ENCODE measurements at places on chromosomes 16 and 17. TPM values are rescaled to one million over a fixed set of nuclear protein-coding genes. Genes with fewer than 3 reads are reported as not detected.

DNA sequence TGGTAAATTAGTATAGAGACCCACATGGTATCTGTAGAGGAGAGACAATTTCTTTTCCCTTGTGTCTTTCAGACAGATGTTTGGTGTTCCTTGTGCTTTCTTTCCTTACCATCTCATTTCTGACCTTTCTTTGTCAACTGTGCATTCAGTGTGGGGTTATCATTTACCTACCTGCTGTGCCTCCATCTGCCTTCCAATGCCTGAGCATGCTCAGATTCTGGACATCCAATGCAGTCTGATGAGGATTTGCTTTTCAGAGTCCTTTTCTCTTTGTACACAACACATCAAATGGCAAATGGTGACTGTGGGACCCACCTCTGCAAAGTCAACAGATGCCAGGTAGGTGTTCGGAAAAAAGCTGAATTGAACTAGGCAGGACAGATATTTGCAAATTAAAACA lies 364.8 kb downstream of the CA10 start:
- H3K4me3 ChIP-seq: no peak overlapping the region
- H3K27ac ChIP-seq: no peak overlapping the region
- no peak for DNase-seq
- no peaks in the 10 kb centered on the region for H3K27me3 ChIP-seq
- no peaks in the 10 kb centered on the region for H3K4me1 ChIP-seq

GRCh38 chr17:58913971-58914769 lies 158.5 kb downstream of the PPM1E start:
- H3K36me3 ChIP-seq: no peaks in the 10 kb centered on the region
- H3K4me1 ChIP-seq: no peaks in the 10 kb centered on the region
- H3K27ac ChIP-seq: no peak overlapping the region
- no peak overlapping the region for H3K4me3 ChIP-seq

- peak overlapping the region; percentile 100 for H3K27ac ChIP-seq
- peaks cover 34% of the 10 kb centered on the region for H3K4me1 ChIP-seq
- no peaks in the 10 kb centered on the region for H3K27me3 ChIP-seq
- peaks cover 30% of the 10 kb centered on the region for H3K36me3 ChIP-seq
Observed at GRCh38 chr16:30697264-30698138, 1.5 kb upstream of the SRCAP start.

- H3K4me1 ChIP-seq: no peaks in the 10 kb centered on the region
Observed at GRCh38 chr16:49036126-49036525, 245.5 kb downstream of the CBLN1 start.

DNA sequence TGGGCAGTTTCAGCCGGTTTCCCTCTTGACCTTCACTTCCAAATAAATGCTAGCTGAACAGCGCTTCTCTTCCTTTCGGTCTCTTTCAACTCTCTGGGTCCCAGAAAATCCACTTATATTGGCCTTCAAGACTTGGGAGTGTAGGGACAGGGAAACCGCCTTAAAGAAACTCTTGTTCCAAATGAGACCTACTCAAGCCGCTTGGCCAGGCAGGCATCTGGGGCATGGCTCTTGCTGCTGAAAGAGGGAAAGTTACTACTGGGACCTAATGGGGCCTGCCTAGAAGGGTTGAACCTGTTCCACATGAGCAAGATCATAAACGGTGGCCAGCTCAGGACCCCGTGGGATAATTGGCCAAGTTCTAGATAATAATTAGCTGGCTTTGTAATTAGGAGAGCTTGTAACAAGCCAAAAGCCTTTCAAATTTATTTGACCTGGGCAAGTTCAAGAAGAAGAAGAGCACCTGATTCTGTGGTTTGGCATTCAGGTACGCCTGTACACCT lies 13.2 kb downstream of the CDH1 start:
- H3K4me3 ChIP-seq: no peak overlapping the region
- peaks cover 8% of the 10 kb centered on the region for H3K4me1 ChIP-seq
- no peak for DNase-seq
- H3K27ac ChIP-seq: peak overlapping the region; percentile 24
- no peaks in the 10 kb centered on the region for H3K36me3 ChIP-seq

- no peak overlapping the region for H3K4me3 ChIP-seq
- no peak overlapping the region for H3K27ac ChIP-seq
- H3K36me3 ChIP-seq: no peaks in the 10 kb centered on the region
- DNase-seq: peak; percentile 24
- peaks cover 11% of the 10 kb centered on the region for H3K4me1 ChIP-seq
Observed at GRCh38 chr16:2749476-2749875, 3.0 kb upstream of the SRRM2 start.

GRCh38 chr17:40556884-40557414 lies 8.3 kb downstream of the CCR7 start:
- no peaks in the 10 kb centered on the region for H3K27me3 ChIP-seq
- H3K27ac ChIP-seq: peak overlapping the region; percentile 77
- no peak for DNase-seq
- H3K36me3 ChIP-seq: no peaks in the 10 kb centered on the region
- peaks cover 95% of the 10 kb centered on the region for H3K4me1 ChIP-seq
- H3K4me3 ChIP-seq: peak overlapping the region; percentile 22

- peaks cover 24% of the 10 kb centered on the region for H3K4me1 ChIP-seq
- H3K27me3 ChIP-seq: no peaks in the 10 kb centered on the region
- peak; percentile 90 for DNase-seq
- H3K27ac ChIP-seq: peak overlapping the region; percentile 10
Observed at GRCh38 chr16:23324727-23325126, 22.6 kb downstream of the SCNN1B start.

- peak; percentile 65 for DNase-seq
- peaks cover 9% of the 10 kb centered on the region for H3K4me1 ChIP-seq
Observed at GRCh38 chr17:49193513-49194296, 16.7 kb downstream of the GNGT2 start.

GRCh38 chr17:52201767-52202519 lies 43.4 kb upstream of the CA10 start:
- H3K4me3 ChIP-seq: no peak overlapping the region
- H3K4me1 ChIP-seq: no peaks in the 10 kb centered on the region
- DNase-seq: no peak
- no peaks in the 10 kb centered on the region for H3K27me3 ChIP-seq
- no peak overlapping the region for H3K27ac ChIP-seq
- no peaks in the 10 kb centered on the region for H3K36me3 ChIP-seq

- no peak for DNase-seq
- H3K36me3 ChIP-seq: peaks cover 50% of the 10 kb centered on the region
- peaks cover 16% of the 10 kb centered on the region for H3K4me1 ChIP-seq
- no peak overlapping the region for H3K27ac ChIP-seq
Observed at GRCh38 chr17:29401258-29401657, 11.1 kb downstream of the TAOK1 start.

DNA sequence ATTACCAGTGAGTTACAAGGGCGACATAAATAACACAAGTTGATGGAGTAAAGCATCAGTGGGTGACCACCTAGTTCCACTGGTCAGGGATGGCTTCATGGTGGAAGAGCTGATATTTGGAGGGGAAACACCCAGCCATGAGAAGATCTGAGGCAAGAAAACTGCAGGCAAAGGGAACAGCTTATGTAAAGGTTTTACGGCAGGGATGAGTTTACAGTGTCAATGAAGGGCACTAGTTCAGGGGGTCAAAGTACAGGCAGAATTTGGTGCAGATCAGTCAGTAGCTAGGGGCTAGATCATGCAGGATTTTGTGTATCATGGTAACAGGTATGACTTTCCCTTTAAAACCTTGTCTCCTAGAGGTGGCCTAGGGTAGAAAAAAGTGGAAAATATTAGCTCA lies 339.6 kb downstream of the PMP22 start:
- H3K27ac ChIP-seq: no peak overlapping the region
- no peaks in the 10 kb centered on the region for H3K36me3 ChIP-seq
- DNase-seq: no peak
- H3K4me1 ChIP-seq: no peaks in the 10 kb centered on the region
- no peak overlapping the region for H3K4me3 ChIP-seq
- no peaks in the 10 kb centered on the region for H3K27me3 ChIP-seq

DNA sequence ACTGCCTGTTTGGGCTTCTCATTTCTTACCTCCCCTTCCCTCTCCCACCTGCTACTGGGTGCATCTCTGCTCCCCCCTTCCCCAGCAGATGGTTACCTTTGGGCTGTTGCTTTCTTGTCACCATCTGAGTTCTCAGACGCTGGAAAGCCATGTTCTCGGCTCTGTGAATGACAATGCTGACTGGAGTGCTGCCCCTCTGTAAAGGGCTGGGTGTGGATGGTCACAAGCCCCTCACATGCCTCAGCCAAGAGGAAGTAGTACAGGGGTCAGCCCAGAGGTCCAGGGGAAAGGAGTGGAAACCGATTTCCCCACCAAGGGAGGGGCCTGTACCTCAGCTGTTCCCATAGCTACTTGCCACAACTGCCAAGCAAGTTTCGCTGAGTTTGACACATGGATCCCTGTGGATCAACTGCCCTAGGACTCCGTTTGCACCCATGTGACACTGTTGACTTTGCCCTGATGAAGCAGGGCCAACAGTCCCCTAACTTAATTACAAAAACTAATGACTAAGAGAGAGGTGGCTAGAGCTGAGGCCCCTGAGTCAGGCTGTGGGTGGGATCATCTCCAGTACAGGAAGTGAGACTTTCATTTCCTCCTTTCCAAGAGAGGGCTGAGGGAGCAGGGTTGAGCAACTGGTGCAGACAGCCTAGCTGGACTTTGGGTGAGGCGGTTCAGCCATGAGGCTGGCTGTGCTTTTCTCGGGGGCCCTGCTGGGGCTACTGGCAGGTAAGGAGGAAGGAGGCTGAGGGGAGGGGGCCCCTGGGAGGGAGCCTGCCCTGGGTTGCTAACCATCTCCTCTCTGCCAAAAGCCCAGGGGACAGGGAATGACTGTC lies at the start of gene CD68:
TSS of gene CD68 (plus strand) at position 638 of the 833 bp plus-strand sequence. CDS start at position 678, 40 bp downstream.
- H3K36me3 ChIP-seq: peaks cover 51% of the 10 kb centered on the region
- H3K27ac ChIP-seq: peak within 1 kb of the TSS; percentile 97
- no peaks in the 10 kb centered on the region for H3K27me3 ChIP-seq

DNA sequence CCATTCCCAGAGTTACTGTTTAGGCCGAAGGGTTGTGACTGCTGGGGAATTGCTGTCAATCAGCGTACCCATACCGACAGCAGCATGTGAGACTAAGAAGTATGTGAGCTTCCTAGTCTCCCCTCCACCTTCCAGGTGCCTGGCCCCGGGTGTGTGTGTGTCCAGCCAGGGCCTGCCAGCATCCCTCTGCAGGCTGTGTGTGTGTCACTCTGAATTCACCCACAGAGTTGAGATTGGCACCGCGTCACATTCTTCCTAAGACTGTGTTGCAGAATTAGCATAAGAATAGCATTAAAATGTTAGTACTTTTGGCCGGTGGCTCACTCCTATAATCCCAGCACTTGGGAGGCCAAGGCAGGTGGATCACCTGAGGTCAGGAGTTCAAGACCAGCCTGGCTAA lies 31.8 kb downstream of the PRMT7 start:
- H3K27me3 ChIP-seq: no peaks in the 10 kb centered on the region
- no peak overlapping the region for H3K4me3 ChIP-seq
- H3K36me3 ChIP-seq: peaks cover 95% of the 10 kb centered on the region
- DNase-seq: no peak
- H3K27ac ChIP-seq: no peak overlapping the region

- H3K27me3 ChIP-seq: no peaks in the 10 kb centered on the region
- DNase-seq: no peak
- no peaks in the 10 kb centered on the region for H3K36me3 ChIP-seq
- H3K4me3 ChIP-seq: no peak overlapping the region
- H3K27ac ChIP-seq: no peak overlapping the region
- H3K4me1 ChIP-seq: no peaks in the 10 kb centered on the region
Observed at GRCh38 chr16:57722210-57722499, 13.4 kb upstream of the KATNB1 start.

Gene ACSM3
- 25.2 TPM for total RNA-seq

Gene EIF3CL
- 17.5 TPM for total RNA-seq

Gene P2RX1
- 8.7 TPM for total RNA-seq

Gene B9D1
- total RNA-seq: 11.3 TPM

Measured in lower lobe of right lung (tissue), 2 donors.